Stimulated activated CD8-positive, alpha-beta memory T cell treated with anti-CD3 and anti-CD28 coated beads, Interleukin-2, amount 100 ng/mL, for 1 hour (primary cell): ENCODE measurements at places on chromosomes 7 and 10.

DNA sequence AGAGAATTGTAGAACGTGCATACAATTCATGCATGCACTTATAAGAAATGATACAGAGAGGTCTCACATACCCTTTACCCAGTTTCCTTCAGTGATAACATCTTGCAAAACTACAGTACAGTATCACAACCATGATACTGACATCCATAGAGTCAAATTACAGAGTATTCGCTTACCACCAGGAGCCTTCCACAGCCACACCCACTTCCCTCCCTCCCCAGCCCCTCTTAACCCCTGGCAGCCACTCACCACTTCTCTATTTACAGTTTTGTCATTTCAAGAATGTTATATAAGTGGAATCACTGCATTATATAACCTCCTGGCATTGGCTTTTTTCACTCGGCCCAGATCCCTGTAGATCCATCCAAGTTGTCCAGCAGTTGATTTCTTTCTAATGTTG, 143.8 kb downstream of the ZNF248 start:
- DNase-seq, result no peak

DNA sequence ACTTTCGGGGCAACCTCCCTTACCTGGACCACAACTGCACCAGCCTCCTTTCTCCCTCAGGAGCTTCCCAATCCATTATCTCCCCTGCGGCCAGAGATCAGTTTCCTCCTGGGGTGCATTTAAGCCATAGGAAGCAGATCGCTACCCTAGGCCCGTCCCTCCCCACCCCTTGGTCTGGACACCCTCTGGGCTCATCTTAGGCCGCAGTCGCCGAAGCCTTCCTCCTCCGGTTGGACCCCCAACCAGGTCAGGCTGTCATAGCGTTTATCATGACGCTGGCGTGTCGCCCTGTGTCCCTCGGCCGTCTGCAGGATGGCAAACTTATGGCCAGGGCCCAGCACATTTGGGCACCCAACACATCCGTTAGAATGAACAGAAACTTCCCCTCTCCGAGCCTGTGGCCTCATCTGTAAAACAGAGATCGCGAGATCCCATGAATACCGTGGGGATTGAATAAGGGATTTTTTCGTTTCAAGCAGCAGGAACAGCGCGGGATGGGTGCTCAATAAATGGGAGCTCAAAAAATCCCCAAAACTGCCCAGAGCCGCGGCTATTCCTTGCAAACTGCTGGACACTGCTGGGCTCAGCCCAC, 669 bp upstream of the AP5Z1 start:
- DNase-seq, result no peak

GRCh38 chr7:47078241-47078640, 503.7 kb downstream of the TNS3 start:
- no peak for DNase-seq

- DNase-seq, result no peak
Observed at GRCh38 chr10:112227331-112227987, 43.9 kb upstream of the GPAM start.

DNA sequence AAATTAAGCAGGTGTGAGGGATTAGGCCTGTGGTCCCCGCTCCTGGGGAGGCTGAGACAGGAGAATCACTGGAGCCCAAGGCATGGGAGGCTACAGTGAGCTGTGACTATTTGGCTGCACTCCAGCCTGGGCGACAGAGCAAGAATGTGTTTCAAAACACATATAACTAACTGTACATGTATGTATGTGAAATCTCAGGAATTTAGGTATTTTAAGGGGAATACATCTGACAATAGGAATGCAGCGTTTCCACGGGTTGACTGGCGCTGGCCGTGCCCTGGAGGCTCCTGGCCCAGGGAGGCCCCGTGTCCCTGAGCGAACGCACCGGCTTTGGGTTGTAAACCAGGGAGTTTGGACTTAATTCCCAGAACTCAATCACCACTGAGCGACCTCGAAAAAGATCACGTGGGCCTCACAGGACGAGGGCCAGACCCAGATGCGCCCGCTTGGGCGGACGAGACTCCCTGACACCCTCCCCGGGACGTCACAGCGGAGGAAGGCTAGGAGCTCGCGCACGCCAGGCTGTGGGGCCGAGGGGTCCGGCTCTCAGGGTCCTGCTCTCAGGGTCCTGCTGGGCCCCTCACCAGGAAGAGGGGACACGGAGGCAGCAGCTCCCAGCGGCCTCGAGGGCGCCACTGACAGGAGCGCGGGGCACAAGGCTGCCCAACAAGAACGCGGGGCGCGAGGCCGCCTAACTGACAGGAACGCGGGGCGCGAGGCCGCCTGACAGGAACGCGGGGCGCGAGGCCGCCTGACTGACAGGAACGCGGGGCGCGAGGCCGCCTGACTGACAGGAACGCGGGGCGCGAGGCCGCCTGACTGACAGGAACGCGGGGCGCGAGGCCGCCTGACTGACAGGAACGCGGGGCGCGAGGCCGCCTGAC, 18.4 kb downstream of the PTPRN2 start:
- no peak for DNase-seq

DNA sequence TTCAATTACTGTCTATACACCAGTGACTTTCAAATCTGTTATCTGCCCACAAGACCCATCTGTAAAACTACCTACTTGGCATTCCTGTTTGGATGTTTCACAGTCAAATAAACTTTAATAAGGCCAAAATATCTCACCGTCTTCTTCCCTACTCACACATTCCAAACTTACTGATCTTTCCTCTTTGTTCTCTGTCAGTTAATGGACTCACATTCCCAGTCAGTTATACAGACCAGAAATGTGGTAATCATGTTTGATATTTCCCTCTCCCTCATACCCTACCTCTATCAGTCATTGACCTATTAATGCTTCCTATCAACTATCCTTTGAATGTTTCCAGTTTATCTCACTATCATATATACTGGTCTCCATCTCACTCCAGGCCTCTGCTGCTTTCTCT, 28.5 kb upstream of the HDAC9 start:
- DNase-seq, result no peak

DNA sequence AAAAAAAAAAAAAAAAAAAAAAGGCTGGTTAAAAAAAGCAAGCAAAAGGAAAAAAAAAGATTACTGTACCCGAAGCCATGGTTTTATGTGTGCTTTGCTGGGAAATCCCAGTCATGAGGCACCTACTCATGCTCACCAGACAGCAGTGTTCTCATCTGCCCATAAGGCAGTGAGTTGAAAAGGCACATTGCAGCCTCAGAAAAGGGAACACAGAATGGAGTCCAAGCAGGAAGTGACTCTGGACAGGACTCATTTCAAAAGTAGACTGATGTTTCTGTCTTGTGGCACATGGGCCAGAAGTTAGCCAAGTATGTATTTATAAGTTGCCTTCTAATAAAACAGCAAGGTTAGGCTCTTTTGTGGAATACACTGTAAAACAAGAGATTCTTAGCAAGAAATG, 40.2 kb downstream of the PDSS1 start:
- DNase-seq, result no peak

DNA sequence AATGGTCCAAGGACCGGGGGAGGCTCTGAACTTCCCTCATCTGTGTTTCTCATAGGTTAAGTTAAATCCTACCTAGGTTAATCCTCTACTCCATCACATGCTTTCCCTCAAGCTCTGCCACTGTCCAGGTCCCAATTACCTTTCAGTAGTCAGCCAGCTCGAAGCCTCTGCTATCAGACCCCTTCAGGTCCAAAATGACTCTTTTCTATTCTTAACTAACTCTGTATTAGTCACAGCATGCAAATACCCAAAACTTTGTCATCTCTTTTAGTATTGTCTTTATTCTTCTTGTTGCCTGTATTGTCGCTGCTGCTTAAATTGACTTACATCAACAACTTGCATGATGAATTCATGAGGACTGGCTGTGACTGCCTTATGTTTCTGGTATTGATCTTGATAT, 15.3 kb downstream of the PPP1R17 start:
- no peak for DNase-seq

GRCh38 chr10:103481974-103482531, 3.0 kb upstream of the CALHM3 start:
- DNase-seq, result no peak

- no peak for DNase-seq
Observed at GRCh38 chr7:137990251-137990941, 11.5 kb downstream of the CREB3L2 start.

DNA sequence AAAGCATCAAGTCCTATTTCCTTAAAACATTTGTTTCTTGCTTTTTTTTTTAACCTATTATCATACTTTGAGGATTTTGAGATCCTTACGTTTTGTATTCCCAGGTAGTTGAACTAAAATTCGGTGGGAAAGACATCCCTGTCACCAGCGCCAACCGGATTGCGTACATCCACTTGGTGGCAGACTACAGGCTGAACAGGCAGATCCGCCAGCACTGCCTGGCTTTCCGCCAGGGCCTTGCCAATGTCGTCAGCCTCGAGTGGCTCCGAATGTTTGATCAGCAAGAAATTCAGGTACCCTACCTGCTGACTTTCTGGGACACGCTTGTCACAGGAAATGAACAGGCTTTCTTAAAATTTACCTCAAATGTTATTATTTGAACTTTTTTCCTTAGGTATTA, 83.0 kb upstream of the DNAJB6 start:
- DNase-seq, result no peak

DNA sequence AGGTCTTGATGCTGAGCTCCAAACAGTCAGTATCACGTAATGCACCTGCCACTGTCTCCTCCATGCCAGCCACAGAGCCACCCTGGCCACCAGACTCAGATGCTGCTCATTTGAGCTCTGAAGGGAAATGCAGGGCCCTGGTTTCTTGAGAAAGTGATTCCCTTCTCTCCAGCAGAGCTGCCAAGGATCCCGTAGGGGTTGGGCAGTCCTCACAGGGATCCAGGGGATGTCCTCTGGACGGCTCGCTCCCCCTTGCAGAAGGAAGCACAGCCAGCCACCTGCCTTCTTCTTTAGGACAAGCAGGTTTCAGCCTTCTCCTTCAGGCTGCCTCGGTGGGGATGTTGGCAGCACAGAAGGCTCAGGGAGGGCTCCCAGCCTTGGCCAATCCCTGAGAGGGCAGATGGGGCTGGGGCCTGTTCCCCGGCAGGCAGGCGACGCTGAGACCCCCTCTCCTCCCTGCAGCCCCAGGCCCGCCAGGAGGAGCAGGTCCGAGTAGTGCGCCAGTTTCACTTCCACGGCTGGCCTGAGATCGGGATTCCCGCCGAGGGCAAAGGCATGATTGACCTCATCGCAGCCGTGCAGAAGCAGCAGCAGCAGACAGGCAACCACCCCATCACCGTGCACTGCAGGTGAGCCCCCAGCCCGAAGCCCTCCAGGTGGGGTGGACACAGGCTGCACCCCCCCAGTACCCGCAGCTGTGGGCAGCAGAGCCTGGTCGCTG, 48.9 kb downstream of the MKI67 start:
- no peak for DNase-seq

DNA sequence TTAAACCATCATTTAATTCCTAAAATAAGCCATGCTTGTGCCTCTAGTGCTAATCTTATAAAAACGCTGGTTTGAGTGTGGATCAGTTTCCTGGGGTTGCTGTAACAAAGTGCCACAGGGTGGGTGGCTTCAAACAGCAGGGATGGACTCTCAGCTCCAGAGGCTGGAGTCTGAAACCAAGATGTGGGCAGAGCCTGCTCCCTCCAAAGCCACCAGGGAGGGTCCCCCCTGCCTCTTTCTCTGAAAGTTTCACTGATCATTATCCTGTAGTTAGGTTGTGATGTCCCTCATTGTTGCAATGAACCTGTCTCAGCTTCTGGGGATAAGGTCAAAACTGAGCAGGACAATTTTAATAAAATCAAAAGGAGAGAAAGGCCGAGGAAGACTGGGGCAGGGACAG, 251.9 kb upstream of the TCERG1L start:
- no peak for DNase-seq

GRCh38 chr10:87703771-87704170, 44.1 kb downstream of the PAPSS2 start:
- no peak for DNase-seq

DNA sequence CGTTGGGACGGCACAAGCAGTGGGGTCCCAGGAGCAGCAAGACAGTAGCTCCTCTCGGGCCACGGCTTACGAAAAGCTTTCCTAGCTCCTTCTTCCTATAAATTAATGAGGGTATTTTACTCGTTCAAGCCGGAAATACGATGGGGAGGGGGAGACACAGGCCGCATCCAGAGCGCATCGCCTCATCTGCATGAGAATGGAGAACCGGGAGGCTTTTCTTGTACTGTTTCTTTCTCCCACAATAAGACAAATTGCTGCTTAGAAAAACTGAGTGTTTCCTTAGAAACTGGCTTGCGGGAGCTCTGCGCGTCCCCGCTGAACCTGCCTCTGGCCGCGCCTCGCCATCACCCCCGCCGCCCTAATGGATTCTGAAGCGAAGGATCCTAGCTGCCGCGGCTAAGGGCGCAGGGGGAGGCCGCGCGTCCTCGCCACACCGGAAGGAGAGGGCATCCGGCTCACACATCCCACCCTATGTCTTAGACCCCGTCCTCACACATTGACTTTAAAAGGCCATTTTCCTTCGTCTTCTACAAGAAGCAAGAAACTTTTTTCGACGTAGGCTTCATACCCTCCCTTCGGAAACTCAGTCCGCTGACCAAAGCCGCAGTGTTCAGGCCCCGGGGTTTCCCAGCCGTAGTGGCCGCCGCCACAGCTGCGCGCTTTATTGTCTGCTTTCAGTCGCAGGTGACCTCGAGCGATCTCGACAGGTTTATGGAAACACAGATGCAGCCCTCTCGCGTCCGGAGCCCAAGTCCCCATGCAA, 8.8 kb downstream of the NXPH1 start:
- no peak for DNase-seq

GRCh38 chr7:126426652-126427051, 826.1 kb downstream of the GRM8 start:
- no peak for DNase-seq

DNA sequence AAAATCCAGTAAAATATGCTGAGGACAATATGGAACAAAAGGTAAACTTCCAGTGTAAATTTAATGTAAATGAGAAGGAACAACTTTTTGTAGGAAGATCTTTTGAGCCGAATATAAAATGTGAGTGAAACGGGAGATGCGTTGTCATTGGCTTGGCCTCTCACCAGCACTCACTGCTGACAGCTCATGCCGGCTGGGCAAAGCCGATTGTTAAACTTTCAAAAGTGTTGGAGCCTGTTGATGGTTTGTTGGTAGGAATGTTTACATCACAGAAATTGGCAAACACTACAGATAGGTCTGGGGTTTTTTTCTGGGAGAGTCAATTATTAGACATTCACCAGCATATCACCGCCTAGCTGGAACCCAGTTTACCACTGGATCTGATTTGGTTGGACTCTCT, 6.1 kb downstream of the PSTK start:
- no peak for DNase-seq

GRCh38 chr7:73895626-73896025, 34.7 kb downstream of the TMEM270 start:
- DNase-seq, result no peak

- DNase-seq, result no peak
Observed at GRCh38 chr7:68684996-68685395, 913.3 kb upstream of the AUTS2 start.

DNA sequence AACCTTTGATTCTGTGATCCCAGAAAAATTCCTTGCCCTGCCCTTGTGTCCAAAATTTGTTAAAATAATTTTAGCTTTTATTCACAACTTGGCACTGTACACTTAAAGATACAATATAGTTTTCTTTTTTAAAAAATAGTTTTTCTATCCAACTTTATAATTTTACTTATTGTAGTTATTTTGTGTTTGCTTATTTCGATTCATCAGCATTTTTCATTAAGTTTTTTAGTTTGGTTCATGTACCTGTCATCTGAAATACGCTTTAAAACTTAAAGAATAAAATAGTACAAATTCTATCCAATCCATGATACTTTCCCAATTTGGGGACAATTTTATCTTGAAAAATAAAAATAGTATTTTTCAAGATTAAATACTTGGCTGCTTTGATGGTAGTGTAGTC, 514.8 kb downstream of the AUTS2 start:
- DNase-seq, result no peak
